Transverse colon (tissue), 4 donors: ENCODE measurements at places on chromosomes 7 and 10. TPM values are rescaled to one million over a fixed set of nuclear protein-coding genes. Genes with fewer than 3 reads are reported as not detected.

- H3K27me3 ChIP-seq = no peaks in the 10 kb centered on the region
- H3K4me1 ChIP-seq = no peaks in the 10 kb centered on the region
- peak overlapping the region; percentile 33 for H3K4me3 ChIP-seq
- no peaks in the 10 kb centered on the region for H3K36me3 ChIP-seq
These were observed 99.1 kb downstream of the ZNF680 start for GRCh38 chr7:64463636-64464375.

- no peak overlapping the region for H3K4me3 ChIP-seq
- no peaks in the 10 kb centered on the region for H3K4me1 ChIP-seq
- H3K36me3 ChIP-seq = no peaks in the 10 kb centered on the region
These were observed 1053.9 kb downstream of the CNTNAP2 start for GRCh38 chr7:147170341-147171012.

DNA sequence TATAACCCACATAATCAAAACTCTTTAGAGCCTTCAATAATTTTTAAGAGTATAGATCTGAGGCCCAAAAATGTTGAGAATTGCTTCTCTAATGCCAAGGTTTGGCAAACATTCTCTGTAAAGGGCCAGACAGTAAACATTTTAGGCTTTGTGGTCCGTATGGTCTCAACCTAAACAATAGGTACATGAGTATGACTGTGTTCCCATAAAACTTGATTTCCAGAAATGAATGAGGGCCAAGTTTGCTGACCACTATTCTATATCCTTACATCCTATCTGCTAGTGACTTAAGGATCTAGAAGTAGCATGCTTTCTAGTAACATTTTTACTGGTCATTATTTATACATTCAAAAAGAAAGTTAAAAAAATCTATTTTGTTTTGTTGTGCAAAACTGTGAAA lies 58.9 kb downstream of the MPP7 start:
- no peak overlapping the region for H3K27ac ChIP-seq
- no peak overlapping the region for H3K4me3 ChIP-seq
- no peaks in the 10 kb centered on the region for H3K27me3 ChIP-seq

GRCh38 chr10:33293076-33293475 lies 41.4 kb downstream of the NRP1 start:
- no peaks in the 10 kb centered on the region for H3K36me3 ChIP-seq
- no peaks in the 10 kb centered on the region for H3K27me3 ChIP-seq
- no peak for DNase-seq
- H3K4me1 ChIP-seq = no peaks in the 10 kb centered on the region
- no peak overlapping the region for H3K4me3 ChIP-seq

- H3K27me3 ChIP-seq = peaks cover 100% of the 10 kb centered on the region
- no peak overlapping the region for H3K27ac ChIP-seq
- no peaks in the 10 kb centered on the region for H3K36me3 ChIP-seq
These were observed 1.1 kb upstream of the LBX1 start for GRCh38 chr10:101230183-101230917.

DNA sequence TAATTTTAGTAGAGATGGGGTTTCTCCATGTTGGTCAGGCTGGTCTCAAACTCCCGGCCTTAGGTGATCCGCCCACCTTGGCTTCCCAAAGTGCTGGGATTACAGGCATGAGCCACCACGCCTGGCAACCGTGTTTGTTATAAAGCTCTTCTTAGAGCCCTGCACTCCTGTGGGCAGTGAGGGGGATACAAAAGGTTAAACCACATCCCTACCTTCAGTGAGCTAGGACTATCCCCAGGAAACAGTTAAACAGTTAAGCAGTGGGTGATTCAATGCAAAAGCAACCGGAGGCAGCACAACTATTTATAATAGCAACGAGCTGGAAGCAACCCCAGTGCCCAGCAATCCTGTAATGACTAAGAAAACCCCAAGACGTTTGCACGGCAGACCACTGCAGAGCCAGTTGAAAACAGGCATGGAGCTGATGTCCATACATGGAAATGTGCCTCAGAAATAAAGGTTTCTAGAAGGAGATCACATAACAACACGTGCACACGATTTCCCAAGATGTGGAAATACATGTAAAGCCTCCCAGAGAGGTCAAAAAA lies 107.2 kb upstream of the LYZL2 start:
- H3K4me3 ChIP-seq = no peak overlapping the region
- peak; percentile 38 for DNase-seq
- H3K27me3 ChIP-seq = no peaks in the 10 kb centered on the region

GRCh38 chr7:13894377-13894776 lies 95.1 kb downstream of the ETV1 start:
- no peaks in the 10 kb centered on the region for H3K4me1 ChIP-seq
- no peaks in the 10 kb centered on the region for H3K36me3 ChIP-seq
- DNase-seq = no peak

The LLCFC1 gene
- total RNA-seq = not detected

The HGF gene
- 1.2 TPM for total RNA-seq

The HOXA7 gene
- 22.9 TPM for total RNA-seq

The FBH1 gene
- 117 TPM for total RNA-seq

The GDF2 gene
- not detected for total RNA-seq

The ZNF804B gene
- not detected for total RNA-seq

The EIF3B gene
- 87.6 TPM for total RNA-seq

The MAGI2 gene
- total RNA-seq = 3.7 TPM

The CALY gene
- total RNA-seq = 0.82 TPM

The MRLN gene
- total RNA-seq = not detected
